ENCODE measurements at places on chromosomes 3 and 15. TPM values are rescaled to one million over a fixed set of nuclear protein-coding genes. Genes with fewer than 3 reads are reported as not detected.

DNA sequence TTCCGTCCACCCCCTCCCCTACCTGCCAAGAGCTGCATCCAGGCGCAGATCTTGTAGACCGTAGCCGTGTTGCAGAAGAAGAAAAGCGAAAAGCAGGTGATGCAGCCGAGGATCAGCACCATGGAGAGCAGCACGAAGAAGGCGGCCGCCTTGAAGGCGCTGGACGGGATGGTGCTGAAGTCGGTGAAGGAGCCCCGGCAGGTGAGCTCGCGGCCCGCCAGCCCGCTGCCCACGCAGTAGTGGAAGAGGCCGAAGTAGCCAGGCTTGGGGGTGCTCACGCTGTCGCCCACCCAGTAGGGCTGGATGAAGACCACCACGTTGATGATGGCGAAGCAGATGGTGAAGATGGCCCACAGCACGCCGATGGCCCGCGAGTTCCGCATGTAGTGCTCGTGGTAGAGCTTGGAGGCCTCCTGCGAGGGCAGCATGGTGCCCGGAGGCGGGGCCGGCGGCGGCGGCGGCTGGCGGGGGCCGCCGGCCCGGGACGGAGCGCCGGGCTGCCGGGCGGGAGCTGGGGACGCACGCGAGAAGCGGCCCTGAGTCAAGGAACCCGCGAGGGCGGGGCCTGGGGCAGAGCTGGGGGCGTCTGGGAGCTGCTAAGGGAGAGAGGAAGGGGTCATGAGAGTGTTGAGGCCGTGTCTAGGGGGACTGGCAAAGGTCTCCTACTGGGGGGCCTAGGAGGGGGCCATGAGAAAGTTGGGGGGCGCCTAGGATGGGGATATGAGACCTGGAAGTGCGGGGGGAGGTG, 1.2 kb downstream of the LHFPL4 start:
- DNase-seq, result no peak

The ADAMTSL3 gene
- 10.5 TPM for total RNA-seq

DNA sequence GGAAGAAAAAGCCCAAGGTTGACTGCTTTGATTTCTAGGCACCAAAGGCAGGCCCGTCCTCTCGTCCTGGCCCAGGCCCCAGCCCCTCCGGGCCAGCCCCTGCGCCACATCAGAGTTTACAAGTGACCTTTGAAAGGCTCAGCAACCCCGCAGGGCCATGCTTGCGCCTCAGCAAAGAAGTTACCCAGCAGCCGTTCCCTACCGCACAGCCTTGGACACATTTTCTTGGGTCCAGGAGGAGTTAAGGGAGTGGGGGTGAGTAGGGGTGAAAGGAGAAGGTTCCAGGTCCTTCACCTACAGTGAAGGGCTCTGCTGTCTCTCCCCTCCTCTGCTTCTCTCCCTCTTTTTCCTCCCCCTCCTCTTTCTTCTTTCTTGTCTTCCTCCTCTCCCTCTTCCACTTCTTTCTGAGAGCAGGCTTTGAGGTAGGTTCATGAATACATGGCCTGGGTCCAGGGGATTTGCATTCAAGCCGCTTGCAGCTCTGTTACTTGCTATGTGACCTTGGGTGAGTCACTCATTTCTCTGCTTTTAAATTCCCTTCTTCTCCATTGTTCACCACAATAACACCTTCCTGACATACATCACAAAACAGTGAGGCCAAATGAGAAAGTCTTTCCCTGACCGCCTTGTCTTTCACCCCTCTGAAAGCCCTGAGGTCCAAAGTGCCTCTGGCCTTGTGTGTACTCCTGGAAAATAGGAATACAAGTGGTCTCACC, 223.3 kb upstream of the TPRG1 start:
- DNase-seq, result no peak

The VIPR1 gene
- 3.4 TPM for total RNA-seq

The ZMYND10 gene
- total RNA-seq, result not detected

The FBLN2 gene
- total RNA-seq, result 69.7 TPM

DNA sequence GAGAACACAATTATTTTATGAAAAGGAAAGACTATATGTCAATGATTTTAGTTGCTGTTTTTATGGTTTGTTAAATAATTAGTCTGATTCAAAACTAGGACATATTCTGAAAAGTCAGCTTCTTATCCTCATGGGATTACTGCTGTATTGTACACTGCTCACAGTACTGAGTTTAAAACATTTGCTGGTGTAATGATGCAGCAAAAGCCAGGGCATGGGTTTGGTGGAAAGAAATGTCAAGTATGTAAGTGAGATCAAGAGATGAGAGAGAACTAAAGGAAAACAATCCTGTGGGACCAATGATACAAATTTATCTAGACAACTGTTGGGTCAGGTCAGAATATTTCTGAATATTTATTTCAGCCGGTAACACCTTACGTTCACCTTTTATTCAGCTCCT, 210.1 kb upstream of the ARHGEF26 start:
- DNase-seq, result no peak

DNA sequence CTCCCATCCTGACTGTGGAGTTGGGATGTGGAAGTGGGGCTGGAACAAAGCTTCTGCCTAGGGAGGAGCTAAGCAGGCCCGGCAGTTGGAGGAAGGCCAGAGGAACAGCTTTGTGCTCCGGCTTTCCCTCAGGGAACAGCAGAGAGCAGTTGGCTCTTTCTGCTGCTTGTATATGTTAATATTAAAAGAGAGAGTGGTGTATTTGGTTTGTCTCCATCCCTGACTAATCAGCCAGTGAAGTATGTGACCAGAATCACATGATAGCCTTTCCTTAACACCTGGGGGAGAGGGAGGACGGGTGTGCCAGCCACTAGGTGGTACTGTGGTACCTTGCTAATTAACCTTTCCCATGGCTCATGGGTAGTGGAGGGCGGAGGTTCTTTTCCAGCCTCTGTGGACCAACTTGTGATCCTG, 10.0 kb downstream of the EIF2B5 start:
- DNase-seq, result peak; percentile 77

GRCh38 chr3:40504636-40505430, 1.0 kb upstream of the ZNF620 start:
- DNase-seq, result no peak

The TMC3 gene
- total RNA-seq, result not detected

- DNase-seq, result no peak
Observed at GRCh38 chr3:85554153-85554552, 595.4 kb downstream of the CADM2 start.
